ENCODE measurements at places on chromosomes 6 and 20.

GRCh38 chr6:107110200-107110599, 5.1 kb downstream of the BEND3 start:
- no peak for DNase-seq
- no peaks in the 10 kb centered on the region for H3K36me3 ChIP-seq
- H3K27ac ChIP-seq: no peak overlapping the region
- no peaks in the 10 kb centered on the region for H3K4me1 ChIP-seq
- H3K27me3 ChIP-seq: no peaks in the 10 kb centered on the region
- H3K4me3 ChIP-seq: no peak overlapping the region

GRCh38 chr6:113304116-113304515, 553.0 kb upstream of the MARCKS start:
- H3K4me1 ChIP-seq: no peaks in the 10 kb centered on the region
- H3K27ac ChIP-seq: no peak overlapping the region
- H3K36me3 ChIP-seq: no peaks in the 10 kb centered on the region
- H3K27me3 ChIP-seq: no peaks in the 10 kb centered on the region
- H3K4me3 ChIP-seq: no peak overlapping the region

DNA sequence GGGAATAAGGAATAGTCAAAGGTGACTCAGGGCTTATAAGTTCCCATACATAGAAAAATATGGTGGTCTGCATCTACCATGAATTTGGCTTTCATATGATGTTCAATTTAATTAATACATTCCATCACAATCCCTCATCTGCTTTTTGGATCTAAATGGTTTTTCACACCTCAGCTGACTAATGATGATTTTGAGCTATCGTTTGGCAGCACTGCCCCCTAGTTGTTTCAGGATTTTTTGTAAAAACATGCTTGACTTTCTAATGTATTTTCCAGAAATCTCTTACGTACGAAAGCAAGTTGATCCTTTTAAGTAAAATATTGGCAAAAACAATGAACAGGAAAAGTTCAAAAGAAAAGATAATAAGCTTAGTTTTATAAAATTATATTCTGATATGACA, 408.6 kb upstream of the ADGRB3 start:
- DNase-seq: no peak
- no peak overlapping the region for H3K27ac ChIP-seq
- H3K4me3 ChIP-seq: no peak overlapping the region
- no peaks in the 10 kb centered on the region for H3K36me3 ChIP-seq

DNA sequence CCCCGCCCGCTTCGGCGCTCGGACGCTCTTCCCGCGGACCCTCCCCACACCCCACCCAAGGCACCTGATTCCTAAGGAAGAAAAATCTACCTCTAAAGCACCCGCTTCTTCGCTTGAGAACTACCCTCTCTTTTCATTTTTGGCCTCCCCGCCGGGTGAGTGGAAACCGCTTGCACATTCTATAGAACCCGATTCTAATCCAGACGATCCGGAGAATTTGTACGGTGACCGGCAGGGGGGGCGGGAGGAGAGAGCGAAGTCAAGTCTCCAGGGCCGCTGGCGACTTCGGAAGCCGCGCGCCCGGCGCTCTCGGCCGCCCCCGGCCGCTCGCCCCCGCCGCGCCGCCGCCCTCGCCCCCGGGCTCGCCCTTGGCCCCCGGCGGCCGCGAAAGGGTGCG, at the start of gene RBM24:
TSS of gene RBM24 (plus strand) at position 262 of the 397 bp plus-strand sequence. CDS start 221 bp downstream, outside the sequence.
- peak within 1 kb of the TSS; percentile 94 for H3K4me3 ChIP-seq
- H3K36me3 ChIP-seq: no peaks in the 10 kb centered on the region
- peaks cover 4% of the 10 kb centered on the region for H3K4me1 ChIP-seq

GRCh38 chr6:162722633-162723032, 4.9 kb downstream of the PRKN start:
- no peaks in the 10 kb centered on the region for H3K27me3 ChIP-seq
- H3K36me3 ChIP-seq: no peaks in the 10 kb centered on the region
- H3K4me3 ChIP-seq: no peak overlapping the region
- no peak for DNase-seq
- no peak overlapping the region for H3K27ac ChIP-seq

GRCh38 chr6:79520534-79520933, 16.7 kb downstream of the LCA5 start:
- no peak for DNase-seq
- H3K36me3 ChIP-seq: no peaks in the 10 kb centered on the region
- no peak overlapping the region for H3K27ac ChIP-seq
- H3K27me3 ChIP-seq: no peaks in the 10 kb centered on the region
- no peak overlapping the region for H3K4me3 ChIP-seq
- H3K4me1 ChIP-seq: no peaks in the 10 kb centered on the region

DNA sequence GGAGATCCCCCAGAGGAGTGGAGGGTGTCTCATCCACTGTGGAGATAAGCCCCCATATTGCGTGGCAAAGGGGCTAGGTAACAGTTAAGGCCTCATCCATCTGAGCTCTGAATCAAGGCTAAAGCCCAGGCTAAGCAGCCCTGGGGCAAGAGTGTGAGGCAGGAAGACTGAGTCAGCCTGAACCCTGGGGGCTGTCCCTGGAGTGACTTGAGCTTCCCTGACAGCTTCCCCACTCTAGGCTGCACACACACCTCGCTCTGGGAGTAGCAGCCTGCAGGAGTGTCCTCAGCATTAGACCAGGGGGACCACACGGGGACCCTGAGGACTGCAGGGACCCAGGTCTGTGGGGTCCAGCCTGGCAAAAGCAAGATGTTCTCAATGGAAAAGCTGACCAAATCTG, 27.9 kb downstream of the UBD start:
- H3K36me3 ChIP-seq: no peaks in the 10 kb centered on the region
- no peaks in the 10 kb centered on the region for H3K27me3 ChIP-seq
- no peaks in the 10 kb centered on the region for H3K4me1 ChIP-seq
- DNase-seq: no peak
- H3K27ac ChIP-seq: no peak overlapping the region

GRCh38 chr6:55449225-55449624, 122.0 kb downstream of the GFRAL start:
- H3K27ac ChIP-seq: no peak overlapping the region
- no peaks in the 10 kb centered on the region for H3K27me3 ChIP-seq
- DNase-seq: no peak
- H3K36me3 ChIP-seq: no peaks in the 10 kb centered on the region
- no peak overlapping the region for H3K4me3 ChIP-seq

GRCh38 chr20:56953048-56953586, 313.3 kb downstream of the BMP7 start:
- H3K27ac ChIP-seq: no peak overlapping the region
- DNase-seq: no peak
- no peak overlapping the region for H3K4me3 ChIP-seq

DNA sequence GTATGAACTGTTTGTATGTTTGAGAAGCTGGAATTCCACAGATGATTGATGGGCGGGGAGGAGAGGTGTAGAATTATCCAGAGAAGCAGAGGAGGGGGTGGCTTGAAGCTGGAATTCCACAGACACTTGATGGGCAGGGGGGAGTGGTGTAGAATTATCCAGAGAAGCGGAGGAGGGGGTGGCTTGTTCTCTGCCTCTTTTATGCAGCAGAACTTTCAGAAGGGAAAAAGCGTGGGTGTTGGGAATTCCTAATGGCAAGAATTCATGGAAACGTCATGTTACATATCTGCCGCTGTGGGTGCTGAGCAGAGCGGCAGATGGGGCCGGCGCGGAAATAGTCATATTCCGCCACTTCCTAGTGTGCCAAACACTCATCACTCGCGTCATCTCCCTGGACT, 167.9 kb upstream of the KCNG1 start:
- DNase-seq: no peak
- H3K27me3 ChIP-seq: peaks cover 21% of the 10 kb centered on the region
- H3K4me3 ChIP-seq: no peak overlapping the region

DNA sequence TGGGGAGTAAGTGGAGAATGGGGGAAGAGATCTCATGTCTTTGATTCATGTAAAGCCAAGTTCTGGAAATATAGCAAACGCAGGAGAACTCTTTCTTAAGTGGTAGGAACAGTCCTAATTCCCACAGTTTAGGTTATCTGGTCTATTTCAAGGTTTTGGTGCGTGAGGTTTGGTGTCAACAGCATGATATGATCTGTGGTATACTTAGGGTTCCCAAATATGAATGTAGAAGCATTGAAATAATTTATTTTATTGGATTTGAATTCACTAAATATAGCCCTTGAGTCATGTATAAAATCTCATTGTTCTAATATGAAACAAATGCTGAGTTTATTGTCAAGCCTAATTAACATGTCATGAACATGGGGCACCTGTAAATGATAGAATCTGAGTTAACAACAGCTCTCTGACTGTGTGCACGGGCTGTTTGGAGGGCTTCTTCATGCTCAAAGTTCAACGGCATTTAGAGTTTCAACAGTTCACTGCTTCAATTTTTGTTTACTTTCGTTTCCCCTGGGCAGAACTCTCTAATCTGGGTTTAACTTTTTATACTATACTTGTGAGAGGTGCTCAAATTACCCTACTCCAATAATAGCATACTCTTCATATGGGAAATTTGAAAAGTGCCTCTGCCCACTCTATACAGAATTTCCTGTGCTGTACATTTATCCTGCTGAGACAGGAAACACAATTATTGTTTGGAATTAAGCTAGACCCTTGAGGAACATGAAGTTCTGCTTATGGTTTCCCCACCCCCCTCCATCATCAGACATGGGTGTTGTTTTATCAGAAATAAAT, 236.3 kb upstream of the ZNF217 start:
- H3K4me1 ChIP-seq: peaks cover 16% of the 10 kb centered on the region
- H3K27me3 ChIP-seq: no peaks in the 10 kb centered on the region
- DNase-seq: no peak
- H3K36me3 ChIP-seq: no peaks in the 10 kb centered on the region

DNA sequence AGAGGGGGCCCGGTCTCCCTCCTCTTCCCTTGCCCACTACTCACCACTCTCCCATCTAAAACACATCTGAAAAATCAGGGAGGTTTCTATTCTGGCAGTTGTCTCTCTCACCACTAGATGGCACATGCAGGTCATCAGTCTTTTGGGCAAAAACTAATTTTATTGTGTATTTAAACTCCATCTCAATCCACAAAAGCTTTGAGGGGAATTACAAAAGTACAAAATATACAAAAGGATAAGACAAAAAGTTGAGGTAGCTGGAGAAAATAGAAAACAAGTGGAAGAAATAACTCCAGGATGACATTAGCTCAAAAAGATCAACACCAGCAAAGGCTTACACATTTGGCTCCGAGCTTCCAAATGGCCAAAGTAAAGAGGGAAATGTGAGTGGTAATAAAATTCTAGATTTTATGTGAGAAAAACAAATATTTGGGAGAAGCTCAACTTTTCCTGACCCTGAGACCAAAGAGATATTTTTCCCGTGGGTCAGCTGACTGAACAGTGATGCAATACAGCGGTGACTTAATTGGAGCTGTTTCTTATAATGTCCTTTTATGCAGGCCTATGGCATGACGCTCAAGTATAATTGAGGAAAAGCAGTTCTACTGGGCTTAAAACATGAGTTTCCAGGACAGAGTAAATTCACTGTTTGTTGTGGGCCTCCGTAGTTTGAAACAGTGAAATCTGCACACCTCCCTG, 79.8 kb upstream of the CHD6 start:
- no peaks in the 10 kb centered on the region for H3K27me3 ChIP-seq
- no peak for DNase-seq
- peaks cover 6% of the 10 kb centered on the region for H3K4me1 ChIP-seq
- H3K36me3 ChIP-seq: no peaks in the 10 kb centered on the region
- H3K27ac ChIP-seq: no peak overlapping the region

DNA sequence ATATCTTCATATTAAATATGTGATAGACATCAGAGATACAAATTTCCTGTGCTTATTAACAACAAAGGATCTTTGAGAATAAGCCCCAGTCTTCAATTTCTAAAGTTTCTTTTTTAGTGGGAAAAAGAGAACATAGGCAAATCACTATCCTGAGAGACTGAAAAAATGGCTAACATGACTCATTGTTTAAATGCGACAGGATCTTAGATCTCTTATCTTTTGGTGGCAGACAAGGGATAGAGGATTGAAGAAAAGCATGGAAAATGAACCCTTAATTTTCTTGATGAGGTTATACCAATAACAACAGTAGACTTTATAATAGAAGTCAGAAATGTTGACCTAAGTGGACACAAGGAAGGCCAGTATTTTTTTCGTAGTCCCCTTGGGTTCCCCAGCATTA, 178.6 kb upstream of the MAP3K7 start:
- H3K27me3 ChIP-seq: no peaks in the 10 kb centered on the region
- no peak overlapping the region for H3K4me3 ChIP-seq
- no peaks in the 10 kb centered on the region for H3K36me3 ChIP-seq
- H3K27ac ChIP-seq: no peak overlapping the region

DNA sequence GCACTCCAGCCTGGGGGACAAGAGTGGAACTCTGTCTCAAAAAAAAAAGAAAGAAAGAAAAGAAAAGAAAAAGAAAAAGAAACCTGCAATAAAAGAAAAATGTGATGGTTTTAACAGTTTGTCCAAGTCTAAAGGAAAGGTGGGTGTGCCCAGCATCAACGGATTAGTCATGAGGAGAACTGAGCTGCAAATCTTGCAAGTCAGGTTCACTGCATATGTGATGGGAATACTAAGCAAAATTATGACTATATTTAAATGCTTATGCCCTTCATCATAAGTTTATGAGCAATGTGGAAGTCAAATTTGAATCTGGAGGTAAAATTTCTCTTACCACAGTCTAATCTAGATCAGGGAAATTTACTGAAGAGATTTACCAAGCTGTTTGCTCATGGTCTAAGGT, 13.1 kb upstream of the CDK19 start:
- no peak overlapping the region for H3K4me3 ChIP-seq
- no peaks in the 10 kb centered on the region for H3K36me3 ChIP-seq
- no peak overlapping the region for H3K27ac ChIP-seq
- peaks cover under 1% of the 10 kb centered on the region for H3K4me1 ChIP-seq

DNA sequence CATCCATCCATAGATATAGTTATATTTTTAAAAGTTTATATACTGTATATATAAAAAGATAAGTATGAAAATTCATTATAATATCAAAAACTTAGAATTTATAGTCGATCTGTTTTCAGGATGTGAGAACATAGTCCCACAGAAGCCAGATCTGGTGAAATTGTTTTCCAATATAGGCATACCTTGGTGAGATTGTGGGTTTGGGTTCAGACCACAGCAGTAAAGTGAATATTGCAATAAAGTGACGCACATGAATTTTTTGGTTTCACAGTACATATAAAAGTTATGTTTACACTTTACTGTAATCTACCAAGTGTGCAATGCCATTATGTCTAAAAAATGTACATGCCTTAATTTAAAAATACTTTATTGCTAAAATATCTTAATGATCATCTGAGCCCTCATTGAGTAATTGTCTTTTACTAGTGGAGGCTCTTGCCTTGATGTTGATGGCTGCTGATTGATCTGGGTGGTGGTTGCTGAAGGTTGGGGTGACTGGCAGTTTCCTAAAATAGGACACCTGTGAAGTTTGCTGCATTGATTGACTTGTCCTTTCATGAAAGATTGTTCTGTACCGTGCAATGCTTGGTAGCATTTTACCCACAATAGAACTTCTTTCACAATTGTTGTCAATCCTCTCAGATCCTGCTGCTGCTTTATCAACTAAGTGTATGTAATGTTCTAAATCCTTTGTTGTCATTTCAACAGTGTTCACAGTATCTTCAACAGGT, 29.8 kb downstream of the AIG1 start:
- no peak overlapping the region for H3K27ac ChIP-seq
- H3K36me3 ChIP-seq: no peaks in the 10 kb centered on the region
- no peak overlapping the region for H3K4me3 ChIP-seq
- DNase-seq: no peak

- no peaks in the 10 kb centered on the region for H3K27me3 ChIP-seq
- H3K27ac ChIP-seq: peak overlapping the region; percentile 97
- no peaks in the 10 kb centered on the region for H3K4me1 ChIP-seq
- H3K4me3 ChIP-seq: no peak overlapping the region
- DNase-seq: no peak
- H3K36me3 ChIP-seq: peaks cover 61% of the 10 kb centered on the region
Observed at GRCh38 chr6:108566406-108566805, 5.7 kb downstream of the FOXO3 start.

- H3K27me3 ChIP-seq: no peaks in the 10 kb centered on the region
- H3K4me3 ChIP-seq: no peak overlapping the region
- no peak overlapping the region for H3K27ac ChIP-seq
- DNase-seq: no peak
Observed at GRCh38 chr6:73560182-73560732, 39.4 kb upstream of the EEF1A1 start.
